ENCODE measurements at places on chromosomes 2 and 18. TPM values are rescaled to one million over a fixed set of nuclear protein-coding genes. Genes with fewer than 3 reads are reported as not detected.

MAB21L4 gene
- total RNA-seq = not detected

- peak; percentile 17 for DNase-seq
Measured at GRCh38 chr2:12293874-12294273, 422.9 kb upstream of the TRIB2 start.

GRCh38 chr2:143936538-143936847 lies 583.4 kb downstream of the ZEB2 start:
- peak; percentile 27 for DNase-seq

SLC38A11 gene
- not detected for total RNA-seq

GRCh38 chr2:108877506-108877905 lies 90.9 kb downstream of the CCDC138 start:
- DNase-seq = no peak

DNA sequence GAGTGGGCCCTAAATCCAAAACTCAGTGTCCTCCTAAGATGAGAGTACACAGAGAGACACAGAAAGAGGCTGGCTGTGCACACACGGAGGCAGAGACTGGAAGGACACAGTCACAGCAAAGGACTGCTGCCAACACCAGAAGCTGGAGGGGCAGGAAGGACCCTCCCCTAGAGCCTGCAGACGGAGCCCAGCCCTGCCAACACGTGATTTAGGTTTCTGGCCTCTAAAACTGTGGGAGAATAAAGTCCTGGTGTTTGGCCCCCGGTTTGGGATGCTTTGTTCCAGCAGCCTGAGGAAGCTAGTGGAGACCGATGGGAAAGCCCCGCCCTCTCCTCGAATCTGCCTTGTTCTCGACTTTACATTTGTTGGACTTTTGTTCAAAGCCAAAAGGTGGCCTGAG lies 10.6 kb downstream of the CNDP1 start:
- no peak for DNase-seq
